Natural killer cell treated with Interleukin-12 subunit alpha and Interleukin-12 subunit beta and Interleukin-15 and Interleukin-18, amount 100 ng/mL, for 72 hours (primary cell): ENCODE measurements at places on chromosomes 5 and 9. TPM values are rescaled to one million over a fixed set of nuclear protein-coding genes. Genes with fewer than 3 reads are reported as not detected.

QRFP gene
- not detected for total RNA-seq

GRCh38 chr9:34440017-34440416 lies 18.4 kb downstream of the FAM219A start:
- H3K36me3 ChIP-seq: no peaks in the 10 kb centered on the region
- H3K4me3 ChIP-seq: no peak overlapping the region
- no peak for DNase-seq
- H3K27me3 ChIP-seq: no peaks in the 10 kb centered on the region
- peaks cover 5% of the 10 kb centered on the region for H3K4me1 ChIP-seq

GRCh38 chr9:27133817-27134216 lies 24.8 kb downstream of the TEK start:
- no peaks in the 10 kb centered on the region for H3K36me3 ChIP-seq
- no peaks in the 10 kb centered on the region for H3K27me3 ChIP-seq
- no peak overlapping the region for H3K27ac ChIP-seq
- DNase-seq: no peak
- no peaks in the 10 kb centered on the region for H3K4me1 ChIP-seq
- no peak overlapping the region for H3K4me3 ChIP-seq

DNA sequence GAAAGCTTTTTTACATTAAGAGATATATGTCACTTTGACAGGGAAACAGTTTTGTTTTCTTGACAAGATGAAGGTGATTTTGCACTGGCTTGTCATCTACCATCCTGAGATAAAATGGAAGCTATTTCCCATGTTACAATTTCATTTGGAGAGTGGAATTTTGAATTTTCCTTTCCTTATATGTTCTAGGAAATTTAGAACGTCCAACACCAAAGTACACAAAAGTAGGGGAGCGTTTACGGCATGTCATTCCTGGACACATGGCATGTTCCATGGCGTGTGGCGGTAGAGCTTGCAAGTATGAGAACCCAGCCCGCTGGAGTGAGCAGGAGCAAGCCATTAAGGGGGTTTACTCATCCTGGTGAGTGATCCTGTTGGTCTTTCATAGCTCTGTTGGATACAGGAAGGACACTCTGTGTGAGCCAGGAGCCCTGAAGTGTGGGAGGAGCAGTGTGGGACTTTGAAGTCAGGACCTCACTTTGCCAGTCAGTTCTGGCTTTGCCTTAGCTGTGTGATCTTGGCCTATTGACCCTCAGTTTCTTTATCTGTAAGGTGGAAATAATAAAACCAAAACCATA lies 887 bp downstream of the PTPDC1 start:
- no peak overlapping the region for H3K4me3 ChIP-seq
- H3K36me3 ChIP-seq: no peaks in the 10 kb centered on the region
- peaks cover 5% of the 10 kb centered on the region for H3K4me1 ChIP-seq
- H3K27ac ChIP-seq: no peak overlapping the region
- DNase-seq: no peak
- no peaks in the 10 kb centered on the region for H3K27me3 ChIP-seq

GRCh38 chr5:138354926-138355378 lies 2.5 kb downstream of the KDM3B start:
- peak overlapping the region; percentile 99 for H3K4me3 ChIP-seq
- H3K4me1 ChIP-seq: peaks cover 39% of the 10 kb centered on the region
- H3K27me3 ChIP-seq: no peaks in the 10 kb centered on the region
- H3K27ac ChIP-seq: peak overlapping the region; percentile 96

GRCh38 chr5:141906972-141907371 lies 16.7 kb upstream of the DELE1 start:
- no peak overlapping the region for H3K27ac ChIP-seq
- H3K4me1 ChIP-seq: no peaks in the 10 kb centered on the region
- H3K27me3 ChIP-seq: peaks cover 20% of the 10 kb centered on the region
- H3K4me3 ChIP-seq: no peak overlapping the region

DNA sequence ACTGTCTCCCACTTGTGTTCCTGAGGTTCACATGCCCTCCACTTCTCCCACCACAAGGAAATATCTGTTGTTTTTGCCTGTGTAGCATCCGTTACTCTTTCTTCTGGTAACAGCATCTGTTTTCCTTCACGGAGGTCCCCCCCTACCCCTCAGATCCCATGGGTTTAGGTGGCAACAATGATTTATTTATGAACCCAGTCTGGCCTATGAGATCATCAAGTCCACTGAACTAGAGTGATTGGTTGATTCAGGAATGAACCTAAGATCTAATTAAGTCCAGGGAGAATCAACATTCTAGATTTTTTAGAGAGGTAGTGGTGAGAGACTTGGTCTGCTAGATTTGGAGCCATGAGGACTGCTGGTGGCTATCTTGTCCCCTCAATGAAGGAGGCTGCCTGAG lies 166.8 kb downstream of the NR3C1 start:
- H3K27me3 ChIP-seq: no peaks in the 10 kb centered on the region
- no peaks in the 10 kb centered on the region for H3K36me3 ChIP-seq
- peaks cover 12% of the 10 kb centered on the region for H3K4me1 ChIP-seq
- H3K4me3 ChIP-seq: no peak overlapping the region
- DNase-seq: no peak

DNA sequence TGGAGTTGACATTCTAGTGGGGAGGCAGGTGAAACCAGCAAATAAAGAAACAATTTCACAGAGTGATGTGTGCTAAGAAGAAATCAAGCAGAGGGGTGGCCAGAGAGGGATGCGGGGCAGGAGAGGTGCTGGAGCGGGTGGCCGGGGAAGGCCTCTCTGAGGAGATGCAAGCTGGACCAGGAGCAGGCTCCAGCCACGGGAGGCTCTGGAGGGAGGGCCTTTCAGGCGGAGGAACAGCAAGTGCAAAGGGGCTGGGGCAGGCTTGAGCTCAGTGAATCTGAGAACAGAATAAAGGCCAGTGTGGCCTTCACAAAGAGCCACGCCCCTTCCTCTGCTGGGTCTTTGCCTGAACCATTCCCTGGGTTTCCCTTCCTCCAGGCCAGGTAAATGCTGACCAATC lies 73.2 kb upstream of the NEURL1B start:
- peaks cover 3% of the 10 kb centered on the region for H3K27me3 ChIP-seq
- H3K36me3 ChIP-seq: no peaks in the 10 kb centered on the region
- H3K27ac ChIP-seq: no peak overlapping the region
- no peak overlapping the region for H3K4me3 ChIP-seq

DNA sequence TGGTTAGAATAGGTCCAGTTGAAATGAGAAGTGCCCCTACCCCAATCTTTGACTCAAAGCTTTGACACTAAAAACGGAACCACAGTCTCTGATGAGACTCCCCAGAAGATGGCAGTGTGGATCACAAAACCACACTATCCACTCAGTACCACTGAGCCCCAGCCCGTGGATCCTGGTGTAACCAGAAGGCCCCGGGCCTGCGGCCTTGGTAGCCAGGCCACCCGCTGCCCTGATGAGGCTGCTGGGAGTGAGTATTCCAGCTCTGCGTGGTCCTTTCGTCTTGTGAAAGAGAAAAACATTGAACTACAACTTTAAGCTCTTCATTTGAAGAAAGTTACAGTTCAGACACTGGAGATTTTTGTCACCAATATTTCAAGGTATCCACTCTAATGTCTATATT lies 42.2 kb upstream of the FBP1 start:
- H3K27ac ChIP-seq: no peak overlapping the region
- H3K4me3 ChIP-seq: no peak overlapping the region
- no peaks in the 10 kb centered on the region for H3K4me1 ChIP-seq

GRCh38 chr9:87973122-87973521 lies 1.2 kb downstream of the CDK20 start:
- no peak for DNase-seq
- H3K4me1 ChIP-seq: peaks cover 13% of the 10 kb centered on the region

DNA sequence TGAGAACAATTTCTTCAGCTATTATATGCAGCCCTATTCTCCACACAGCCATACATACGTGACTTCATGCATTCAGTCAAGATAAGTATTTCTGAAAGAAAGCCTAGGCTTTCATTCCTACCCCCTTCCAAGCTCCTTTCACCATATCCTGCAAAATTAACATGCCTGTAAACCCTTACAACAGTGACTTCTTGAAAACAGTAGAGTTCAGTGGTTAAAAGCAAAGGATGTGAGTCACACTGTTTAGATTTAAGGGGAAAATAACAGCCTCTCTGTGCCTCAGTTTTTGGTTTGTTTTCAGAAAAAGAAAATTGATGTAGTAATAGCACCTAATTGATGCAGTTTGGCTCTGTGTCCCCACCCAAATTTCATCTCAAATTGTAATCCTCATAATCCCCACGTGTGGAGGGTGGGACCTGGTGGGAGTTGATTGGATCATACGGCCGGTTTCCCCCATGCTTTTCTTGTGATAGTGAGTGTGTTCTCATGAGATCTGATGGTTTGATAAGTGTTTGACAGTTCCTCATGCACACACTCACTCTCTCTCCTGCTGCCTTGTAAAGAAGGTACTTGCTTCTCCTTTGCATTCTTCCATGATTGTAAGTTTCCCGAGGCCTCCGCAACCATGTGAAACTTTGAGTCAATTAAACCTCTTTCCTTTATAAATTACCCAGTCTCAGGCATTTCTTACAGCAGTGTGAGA lies 264.8 kb downstream of the CETN3 start:
- H3K27ac ChIP-seq: no peak overlapping the region
- H3K4me1 ChIP-seq: no peaks in the 10 kb centered on the region
- no peak for DNase-seq
- peaks cover 5% of the 10 kb centered on the region for H3K36me3 ChIP-seq
- no peaks in the 10 kb centered on the region for H3K27me3 ChIP-seq
